Thyroid gland (tissue), 4 donors: ENCODE measurements at places on chromosomes 7 and 10.

GRCh38 chr7:82998436-82998835 lies 164.2 kb downstream of the PCLO start:
- H3K27ac ChIP-seq = no peak overlapping the region
- no peaks in the 10 kb centered on the region for H3K27me3 ChIP-seq
- no peaks in the 10 kb centered on the region for H3K4me1 ChIP-seq
- H3K4me3 ChIP-seq = no peak overlapping the region

DNA sequence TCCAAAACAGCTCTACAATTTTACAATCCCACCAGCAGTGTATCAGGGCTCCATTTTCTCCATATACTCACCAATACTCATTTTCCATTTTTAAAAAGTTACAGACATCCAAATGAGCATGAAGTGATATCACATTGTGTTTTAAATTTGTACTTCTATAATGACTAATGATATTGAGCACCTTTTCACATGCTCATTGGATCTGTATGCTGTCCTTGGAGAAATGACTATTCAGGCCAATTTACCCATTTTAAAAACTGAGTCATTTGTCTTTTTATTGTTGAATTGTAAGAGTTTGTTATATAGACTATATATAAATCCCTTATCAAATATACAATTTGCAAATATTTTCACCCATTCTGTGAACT lies 162.0 kb downstream of the MAGI2 start:
- no peak overlapping the region for H3K4me3 ChIP-seq
- H3K36me3 ChIP-seq = no peaks in the 10 kb centered on the region
- H3K27me3 ChIP-seq = no peaks in the 10 kb centered on the region
- H3K4me1 ChIP-seq = no peaks in the 10 kb centered on the region

- H3K4me1 ChIP-seq = no peaks in the 10 kb centered on the region
- H3K27me3 ChIP-seq = no peaks in the 10 kb centered on the region
- no peak overlapping the region for H3K27ac ChIP-seq
- no peaks in the 10 kb centered on the region for H3K36me3 ChIP-seq
These were observed 16.1 kb downstream of the DYDC2 start for GRCh38 chr10:80372675-80373074.

DNA sequence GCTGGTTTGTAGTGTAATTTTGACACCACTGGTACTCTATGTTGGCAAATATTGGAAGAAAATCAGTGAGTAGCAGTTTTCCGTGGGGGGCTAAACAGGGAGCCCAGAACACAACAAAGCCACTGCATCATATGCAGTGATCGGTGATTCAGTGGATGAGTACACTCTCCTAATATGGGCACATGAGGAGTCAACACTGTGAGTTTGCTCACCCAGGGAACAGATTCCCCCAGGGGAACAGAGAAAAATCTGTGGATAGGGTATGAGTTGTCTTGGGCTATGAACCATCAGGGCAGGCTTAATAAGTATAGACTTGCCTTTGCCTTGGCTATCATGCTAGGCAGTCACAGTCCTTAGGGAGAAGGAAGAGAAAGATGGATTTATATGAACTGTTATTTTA lies 227.7 kb upstream of the SEMA3E start:
- H3K36me3 ChIP-seq = no peaks in the 10 kb centered on the region
- no peaks in the 10 kb centered on the region for H3K4me1 ChIP-seq
- no peak overlapping the region for H3K4me3 ChIP-seq
- no peak for DNase-seq

- no peak overlapping the region for H3K4me3 ChIP-seq
- H3K27me3 ChIP-seq = no peaks in the 10 kb centered on the region
- no peak overlapping the region for H3K27ac ChIP-seq
- no peak for DNase-seq
- no peaks in the 10 kb centered on the region for H3K4me1 ChIP-seq
These were observed 405.9 kb downstream of the ADRA2A start for GRCh38 chr10:111482621-111483216.
